ENCODE measurements at places on chromosomes 1 and 21.

GRCh38 chr1:201652181-201652580, 113.3 kb downstream of the NAV1 start:
- DNase-seq = no peak

- DNase-seq = peak; percentile 48
Measured at GRCh38 chr1:20212685-20213331, 26.5 kb upstream of the PLA2G2C start.

GRCh38 chr1:234827181-234827580, 217.2 kb upstream of the IRF2BP2 start:
- DNase-seq = no peak

DNA sequence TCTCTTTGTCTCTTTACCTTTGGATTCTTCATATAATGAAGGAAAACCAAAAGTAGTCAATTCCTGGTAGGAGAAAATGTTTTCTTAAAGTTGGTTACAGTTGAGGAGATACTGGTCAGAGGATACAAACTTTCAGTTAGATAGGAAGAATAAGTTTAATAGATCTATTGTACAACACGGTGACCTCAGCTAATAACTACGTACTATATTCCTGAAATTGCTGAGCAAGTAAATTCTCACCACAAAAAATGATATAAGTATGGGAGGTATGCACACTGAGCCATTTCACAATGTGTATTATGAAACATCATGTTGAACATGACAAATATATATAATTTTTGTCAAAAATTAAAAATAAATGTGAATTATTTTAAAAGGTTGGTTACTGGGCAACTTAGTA, 20.4 kb downstream of the SSX2IP start:
- no peak for DNase-seq

DNA sequence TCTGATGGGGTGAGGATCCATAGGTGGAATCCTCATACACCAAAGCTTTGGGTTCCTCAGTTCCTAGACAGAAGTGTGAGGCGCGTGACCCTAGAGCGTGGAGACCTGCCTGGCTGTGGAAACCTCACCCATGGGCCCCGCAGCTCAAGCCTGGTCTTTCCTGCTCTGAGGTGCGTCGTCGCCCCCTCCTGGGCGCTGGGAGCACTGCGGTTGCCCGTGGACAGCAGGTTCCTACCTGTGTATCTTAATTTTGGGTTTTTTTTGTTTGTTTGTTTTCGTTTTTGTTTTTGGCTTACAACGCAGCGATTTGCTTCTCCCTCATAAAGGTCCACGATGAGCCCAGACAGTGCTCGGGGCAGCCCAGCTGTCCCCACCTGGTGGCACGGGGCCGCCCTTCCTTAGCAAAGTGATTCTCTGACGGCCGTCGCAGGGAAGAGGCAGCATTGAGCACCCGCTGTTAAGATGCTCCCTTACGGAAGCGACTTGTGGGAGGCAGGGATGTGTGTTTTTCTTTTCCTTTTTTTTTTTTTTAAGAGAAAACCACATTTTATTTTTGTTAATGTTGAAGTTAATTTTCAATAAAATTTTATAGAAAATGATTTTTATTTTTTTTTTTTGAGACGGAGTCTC, 36.5 kb upstream of the TRAPPC10 start:
- peak; percentile 86 for DNase-seq

- no peak for DNase-seq
Measured at GRCh38 chr1:54284781-54285529, 85.0 kb downstream of the MRPL37 start.
